ENCODE measurements at places on chromosomes 13 and 19.

GRCh38 chr13:99905224-99905623, 66.3 kb downstream of the ZIC5 start:
- DNase-seq = no peak

DNA sequence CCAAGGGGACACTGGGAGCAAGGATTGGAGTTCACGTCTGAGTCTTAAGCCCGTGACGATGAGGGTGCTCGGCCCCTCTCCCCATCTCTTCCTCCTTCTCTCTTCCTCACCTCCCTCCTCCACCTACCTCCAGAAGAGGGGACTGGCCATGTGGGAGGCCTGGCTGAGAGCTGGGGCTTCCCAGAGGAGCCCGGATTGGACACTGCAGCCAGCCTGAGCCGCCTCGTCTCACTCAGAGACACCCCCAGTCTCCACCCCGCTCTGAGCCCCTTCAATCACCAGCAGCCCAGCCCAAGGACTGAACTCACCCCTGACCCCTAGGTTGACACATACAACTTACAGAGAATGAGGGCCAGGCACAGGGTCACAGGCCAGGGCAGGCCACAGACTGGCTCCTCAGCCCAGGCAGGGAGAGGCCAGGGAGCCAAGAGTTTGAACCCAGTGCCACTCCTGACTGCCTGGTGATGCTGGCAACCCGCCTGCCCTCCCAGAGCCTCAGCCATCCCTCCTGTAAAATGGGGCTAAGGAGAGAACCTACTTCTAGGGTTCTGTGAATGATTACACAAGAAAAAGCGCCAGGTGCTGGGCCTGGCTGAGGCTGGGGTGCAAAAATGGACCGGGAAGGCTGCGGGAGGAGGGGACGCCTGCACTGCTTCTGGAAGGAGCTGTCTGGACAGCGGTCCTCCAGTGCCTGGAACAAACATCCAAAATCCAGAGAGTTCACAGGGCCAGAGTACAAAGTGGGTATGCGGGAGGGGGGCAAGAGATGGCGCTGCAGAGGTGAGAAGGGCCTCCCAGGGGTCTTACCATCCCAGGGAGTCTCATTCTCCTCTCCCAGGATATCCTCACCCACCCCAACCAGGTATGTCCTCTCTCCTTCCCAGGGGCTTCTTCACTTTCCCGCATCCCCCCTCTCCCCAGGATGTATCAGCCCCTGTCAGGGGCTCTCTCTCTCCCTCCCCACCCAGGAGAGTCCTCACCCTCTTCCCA, 1.1 kb downstream of the CD79A start:
- no peak for DNase-seq

DNA sequence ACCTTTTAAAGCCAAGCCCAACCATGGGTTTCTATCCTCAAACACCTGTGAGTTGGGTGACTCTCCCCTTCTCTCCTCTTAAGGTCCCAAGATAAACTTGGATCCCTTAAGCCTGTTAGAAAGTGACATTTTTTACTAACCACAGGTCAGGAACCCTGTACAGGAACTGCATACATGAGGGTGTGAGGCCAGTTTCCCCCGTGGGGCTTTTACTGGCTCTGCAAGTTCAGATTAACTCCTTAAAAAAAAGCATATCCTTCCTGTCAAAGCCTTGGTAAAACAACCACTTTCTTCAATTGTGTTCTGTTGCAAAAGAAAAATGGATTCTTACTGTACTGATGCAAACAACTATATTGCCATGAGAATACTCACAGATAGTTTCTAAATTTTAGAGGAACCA, 2638.7 kb upstream of the PCDH20 start:
- no peak for DNase-seq

GRCh38 chr19:41264581-41265394, 616 bp downstream of the HNRNPUL1 start:
- DNase-seq = no peak

GRCh38 chr13:91346850-91347201, 661 bp upstream of the MIR17HG start:
- DNase-seq = no peak

GRCh38 chr13:106042996-106043581, 492.4 kb downstream of the EFNB2 start:
- DNase-seq = peak; percentile 59

GRCh38 chr19:31326329-31327028, 22.8 kb downstream of the TSHZ3 start:
- no peak for DNase-seq

DNA sequence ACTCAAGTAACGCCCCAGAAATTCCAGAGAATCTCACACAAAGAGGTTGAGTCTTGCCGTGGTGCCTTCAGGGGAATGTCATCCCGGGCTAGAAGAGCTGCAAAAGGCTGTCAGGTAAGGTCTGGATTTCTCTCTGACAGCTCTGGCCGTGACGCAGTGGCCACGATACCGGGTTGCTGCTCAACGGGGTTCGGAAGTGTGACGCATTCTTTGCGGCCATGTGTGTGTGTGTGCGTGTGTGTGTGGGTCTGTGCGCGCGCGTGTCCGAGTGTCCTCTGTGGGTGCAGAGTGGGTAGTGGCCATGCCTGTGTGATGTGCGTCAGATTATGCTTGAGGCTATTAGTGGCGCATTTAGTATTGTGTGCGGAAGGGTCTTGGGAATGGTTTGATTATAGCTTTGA, 306 bp downstream of the ZNF540 start:
- DNase-seq = peak; percentile 45

DNA sequence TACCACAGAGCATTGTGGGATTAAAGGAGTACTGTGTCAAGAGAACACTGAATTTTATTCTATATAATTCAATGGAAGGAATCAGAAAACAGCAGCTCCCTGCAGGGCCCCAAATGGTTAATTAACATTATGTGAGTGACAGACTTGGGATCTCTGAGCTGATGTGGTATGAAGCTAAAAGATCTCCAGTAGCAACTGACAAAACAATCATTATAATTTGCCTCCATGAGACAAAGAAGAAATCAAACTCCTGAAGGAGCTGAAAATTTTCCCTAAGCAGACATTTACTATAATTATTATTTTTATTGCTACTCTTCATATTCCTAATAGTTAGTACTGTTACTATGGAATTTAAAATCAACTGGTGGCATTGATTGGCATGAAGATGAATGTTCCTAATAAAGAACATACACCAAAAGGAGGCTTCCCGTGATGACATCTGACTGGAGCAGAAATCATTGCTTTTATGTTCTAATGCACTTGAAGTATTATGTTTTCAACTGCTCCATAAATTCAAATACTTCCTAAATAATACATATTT, 28.8 kb upstream of the RFC3 start:
- no peak for DNase-seq

GRCh38 chr19:17025991-17026658, 485 bp downstream of the CPAMD8 start:
- no peak for DNase-seq

DNA sequence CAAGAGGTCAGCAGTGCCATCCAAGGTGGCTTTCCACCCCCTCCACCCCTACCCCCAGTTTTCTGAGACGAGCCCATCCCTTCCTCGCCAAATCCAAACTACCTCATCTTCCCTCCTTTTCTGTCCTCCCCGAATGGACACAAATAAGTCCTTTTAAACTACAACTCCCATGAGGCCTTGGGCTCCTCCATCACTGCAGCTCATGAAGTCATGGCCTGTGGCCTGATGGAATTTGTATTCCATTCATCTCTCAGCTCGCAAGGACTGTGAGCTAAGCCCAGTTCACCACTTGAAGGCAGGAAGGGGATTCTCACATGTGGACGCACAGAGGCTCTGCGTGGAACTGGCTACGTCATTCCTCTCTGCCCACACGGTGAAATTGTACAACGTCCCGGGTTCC, 12.5 kb downstream of the PTPRH start:
- no peak for DNase-seq

DNA sequence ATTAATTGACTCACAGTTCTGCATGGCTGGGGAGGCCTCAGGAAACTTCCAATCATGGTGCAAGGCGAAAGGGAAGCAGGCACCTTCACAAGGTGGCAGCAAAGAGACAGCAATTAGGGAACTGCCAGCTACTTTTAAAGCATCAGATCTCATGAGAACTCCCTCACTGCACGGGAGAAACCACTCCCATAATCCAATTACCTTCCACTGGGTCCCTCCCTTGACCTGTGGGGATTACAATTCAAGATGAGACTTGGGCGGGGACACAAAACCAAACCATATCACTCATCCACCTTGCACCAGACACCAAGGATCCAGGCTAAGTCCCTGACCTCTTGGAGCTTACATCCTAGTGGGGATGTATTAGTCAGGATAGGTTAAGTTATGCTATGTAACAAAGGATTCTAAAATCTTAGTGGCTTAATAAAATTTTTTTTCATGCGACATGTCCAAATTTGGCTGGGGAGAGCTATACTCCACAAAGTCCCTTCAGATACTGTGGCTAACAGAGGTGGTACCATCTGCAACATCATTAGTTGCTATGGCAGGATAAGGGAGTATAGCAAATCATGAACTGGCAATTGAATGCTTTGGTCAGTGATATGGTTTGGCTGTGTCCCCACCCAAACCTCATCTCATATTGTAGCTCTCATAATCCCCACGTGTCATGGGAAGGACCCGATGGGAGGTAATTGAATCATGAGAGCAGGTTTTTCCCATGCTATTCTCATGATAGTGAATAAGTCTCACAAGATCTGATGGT, 8.3 kb upstream of the FAM187B start:
- no peak for DNase-seq

GRCh38 chr13:102825921-102826706, 19.7 kb upstream of the ERCC5 start:
- DNase-seq = no peak

Measured in renal cortex interstitium (tissue), 15 donors.